ENCODE measurements at places on chromosomes 4 and X. TPM values are rescaled to one million over a fixed set of nuclear protein-coding genes. Genes with fewer than 3 reads are reported as not detected.

Gene CCSER1
- 0.65 TPM for total RNA-seq

Gene SLC49A3
- 13.1 TPM for total RNA-seq

Gene TMPRSS11E
- not detected for total RNA-seq

Gene CCDC149
- 1.6 TPM for total RNA-seq

Gene S100G
- not detected for total RNA-seq

Gene DOK7
- 8.6 TPM for total RNA-seq

Gene C4orf33
- 4.2 TPM for total RNA-seq

Gene ZMYM3
- 21.8 TPM for total RNA-seq

Gene TMEM255A
- total RNA-seq, result 0.89 TPM

Gene CT45A1
- total RNA-seq, result not detected

Gene DDX53
- not detected for total RNA-seq

Gene USP17L25
- total RNA-seq, result not detected

Gene SSX4
- not detected for total RNA-seq

Gene AREG
- total RNA-seq, result 35.4 TPM

Gene SHROOM2
- 18.1 TPM for total RNA-seq

Gene GRIA2
- total RNA-seq, result not detected

Gene BGN
- 86.5 TPM for total RNA-seq

Gene IL2RG
- total RNA-seq, result not detected

Gene CT47B1
- total RNA-seq, result not detected

Gene CCDC160
- 0.63 TPM for total RNA-seq
